ENCODE measurements at places on chromosomes 11 and 22.

- no peak for DNase-seq
Measured at GRCh38 chr11:48107188-48107704, 109.4 kb upstream of the OR4B1 start.

GRCh38 chr11:29336727-29337575, 679.9 kb downstream of the KCNA4 start:
- no peak for DNase-seq

GRCh38 chr11:77981346-77981947, 13.0 kb downstream of the INTS4 start:
- DNase-seq = no peak

DNA sequence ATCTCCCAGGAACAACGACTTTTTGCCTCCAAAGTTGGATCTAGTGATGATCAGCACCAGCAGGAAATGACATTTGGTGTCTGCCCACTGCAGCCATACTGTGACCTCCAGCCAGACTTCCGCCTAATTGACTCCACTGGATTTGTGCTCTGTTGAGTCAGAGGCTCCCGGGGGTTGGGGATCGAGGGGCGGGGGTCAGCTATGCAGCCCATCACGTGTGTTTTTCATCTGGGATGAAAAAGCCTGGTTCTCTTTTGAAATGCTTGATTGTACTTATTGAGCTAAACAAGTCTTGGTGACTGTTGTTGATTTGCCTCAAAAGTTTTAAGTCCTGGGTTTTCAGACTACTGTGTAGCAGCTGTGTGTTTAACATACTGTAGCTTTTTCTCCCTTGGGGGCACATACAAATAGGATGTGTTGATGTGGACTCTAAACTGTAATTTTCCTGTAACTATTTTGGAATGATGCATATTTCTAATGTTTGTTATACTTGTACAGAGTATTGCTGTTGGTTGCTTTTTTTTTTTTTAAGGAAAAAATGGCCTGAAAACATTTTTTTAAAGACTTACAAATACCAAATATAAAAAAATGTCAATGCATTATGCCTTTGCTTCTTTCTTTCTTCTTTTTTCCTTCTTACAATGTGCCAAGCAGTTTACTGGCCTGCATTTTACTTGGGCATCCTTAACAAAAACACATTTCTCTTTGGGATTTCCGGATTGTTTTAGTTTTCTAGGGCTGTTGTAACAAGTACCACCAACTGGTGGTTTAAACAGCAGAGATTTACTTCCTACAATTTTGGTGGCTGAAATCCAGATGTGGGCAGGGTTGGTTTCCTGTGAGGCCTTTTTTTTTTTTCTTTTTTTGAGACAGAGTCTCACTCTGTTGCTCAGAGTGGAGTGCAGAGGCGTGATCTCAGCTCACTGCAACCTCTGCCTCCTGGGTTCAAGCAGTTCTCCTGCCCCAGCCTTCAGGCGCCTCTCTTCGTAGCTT, 46.1 kb upstream of the OR4B1 start:
- no peak for DNase-seq

GRCh38 chr22:42080287-42080686, 787 bp downstream of the SMDT1 start:
- no peak for DNase-seq

GRCh38 chr11:109264128-109264527, 157.9 kb upstream of the C11orf87 start:
- peak; percentile 34 for DNase-seq

- no peak for DNase-seq
Measured at GRCh38 chr11:32602657-32603415, 19.2 kb downstream of the EIF3M start.

DNA sequence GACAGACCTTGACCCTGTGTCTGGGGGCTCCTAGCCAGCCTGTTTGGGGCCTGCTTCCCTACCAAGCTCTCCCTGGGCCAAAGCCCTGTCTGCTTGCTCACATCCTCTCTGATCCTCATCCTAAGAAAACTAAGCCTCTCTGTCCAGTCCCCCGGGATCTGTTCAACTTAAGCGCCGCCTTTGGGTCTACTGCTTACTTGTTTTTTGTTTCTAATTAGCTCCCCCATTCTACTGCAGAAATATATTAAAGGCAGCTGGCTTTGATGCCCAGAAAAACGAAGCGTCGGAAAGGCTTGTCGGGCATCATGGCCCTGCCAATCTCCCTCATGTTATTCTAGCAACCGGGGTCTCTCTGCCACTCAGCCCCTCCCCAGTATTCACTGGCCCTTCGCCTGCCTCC, 3.4 kb downstream of the DSCAML1 start:
- DNase-seq = no peak

GRCh38 chr11:10418259-10418949, 36.7 kb upstream of the AMPD3 start:
- DNase-seq = no peak

GRCh38 chr11:115656669-115657068, 152.5 kb upstream of the CADM1 start:
- DNase-seq = no peak

DNA sequence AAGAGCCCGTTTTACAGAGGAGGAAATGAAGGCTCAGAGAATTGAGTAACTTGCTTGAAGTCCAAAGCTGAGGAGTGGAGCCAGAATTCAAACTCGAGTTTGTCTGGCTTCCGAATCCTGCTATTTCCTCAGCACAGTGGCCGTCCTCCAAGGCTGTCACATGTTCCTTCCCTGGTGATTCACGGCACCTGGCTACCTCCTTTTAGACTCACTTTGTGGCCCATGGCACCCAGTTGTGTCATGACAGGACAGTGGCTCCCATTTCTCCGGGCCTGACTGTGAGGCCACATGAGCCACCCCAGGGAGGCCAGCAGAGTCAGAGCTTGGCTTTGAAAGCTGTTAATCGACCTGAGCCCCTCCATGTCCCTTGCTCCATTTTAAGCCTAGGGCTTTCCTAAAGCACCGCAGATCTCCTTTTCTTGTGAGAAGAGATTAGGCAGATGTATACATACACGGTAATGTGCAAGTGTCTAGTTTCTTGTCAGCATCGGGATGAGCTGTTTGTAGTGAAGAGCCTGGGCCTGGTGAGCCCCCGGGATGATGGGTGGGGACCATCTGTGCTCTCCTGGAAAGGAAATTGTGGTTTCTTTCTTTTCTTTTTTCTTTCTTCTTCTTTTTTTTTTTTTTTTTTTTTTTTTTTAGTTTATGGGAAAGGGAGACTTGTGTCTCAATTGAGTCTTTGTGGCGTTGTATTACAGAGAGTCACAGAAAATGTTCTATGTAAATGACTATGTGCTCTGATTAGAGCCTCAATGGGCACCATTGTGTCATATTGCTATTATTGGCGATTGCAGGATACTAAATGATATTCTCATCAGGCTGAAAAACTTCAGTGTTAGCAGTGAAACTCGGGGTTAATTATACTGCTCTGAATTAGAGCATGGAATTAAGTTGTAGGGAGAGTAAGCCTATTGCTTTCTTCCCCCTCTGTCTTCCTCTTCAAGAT, 54.8 kb downstream of the PTPRJ start:
- no peak for DNase-seq

GRCh38 chr11:103862094-103862801, 174.2 kb upstream of the DDI1 start:
- DNase-seq = no peak

DNA sequence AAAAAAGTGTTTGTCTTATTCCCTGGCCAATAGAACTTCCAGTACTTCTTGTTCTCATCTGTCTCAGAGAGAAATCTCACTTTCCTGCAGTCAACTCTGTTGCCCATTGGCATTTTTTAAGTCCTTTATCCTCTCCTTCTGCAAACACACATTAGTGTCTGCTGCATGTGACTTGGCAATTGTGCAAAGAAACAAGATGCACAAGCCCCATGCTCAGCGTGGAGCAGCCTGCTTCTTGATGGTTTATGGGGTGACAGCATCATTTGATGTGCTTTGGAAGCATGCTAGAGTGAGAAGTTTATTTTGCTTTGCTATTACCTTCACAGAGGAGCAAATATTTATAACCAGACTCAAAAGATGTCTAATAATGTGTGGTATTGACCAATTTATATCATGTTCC, 238.2 kb downstream of the FAT3 start:
- DNase-seq = no peak

GRCh38 chr11:71237853-71238252, 14.5 kb downstream of the SHANK2 start:
- no peak for DNase-seq

DNA sequence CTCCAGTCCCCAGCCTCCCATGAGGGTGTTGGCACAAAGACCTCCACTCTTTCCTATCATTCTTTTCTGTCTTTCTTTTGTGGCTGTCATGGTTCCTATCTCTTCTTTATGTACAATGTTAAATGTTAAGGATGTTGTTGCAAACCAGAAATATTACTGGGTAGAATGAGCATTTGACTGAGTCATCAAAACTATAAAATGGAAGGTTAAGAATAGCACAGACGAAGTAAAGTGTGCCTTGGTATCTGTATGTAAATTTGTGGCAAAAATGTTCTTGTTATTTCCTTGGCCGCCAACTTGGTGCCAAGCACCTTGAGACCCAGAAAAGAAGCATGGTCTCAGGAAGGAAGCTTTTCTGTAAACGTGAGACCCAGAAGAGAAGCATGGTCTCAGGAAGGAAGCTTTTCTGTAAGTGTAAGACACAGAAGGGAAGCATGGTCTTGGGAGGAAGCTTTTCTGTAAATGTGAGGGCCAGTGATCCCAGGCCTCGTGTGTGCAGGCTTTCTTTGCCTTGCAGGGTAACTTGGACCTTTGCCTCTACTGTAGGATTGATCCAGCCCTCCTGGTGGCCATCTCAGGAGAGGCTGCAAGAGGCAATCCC, 6.7 kb upstream of the PKP3 start:
- DNase-seq = no peak

DNA sequence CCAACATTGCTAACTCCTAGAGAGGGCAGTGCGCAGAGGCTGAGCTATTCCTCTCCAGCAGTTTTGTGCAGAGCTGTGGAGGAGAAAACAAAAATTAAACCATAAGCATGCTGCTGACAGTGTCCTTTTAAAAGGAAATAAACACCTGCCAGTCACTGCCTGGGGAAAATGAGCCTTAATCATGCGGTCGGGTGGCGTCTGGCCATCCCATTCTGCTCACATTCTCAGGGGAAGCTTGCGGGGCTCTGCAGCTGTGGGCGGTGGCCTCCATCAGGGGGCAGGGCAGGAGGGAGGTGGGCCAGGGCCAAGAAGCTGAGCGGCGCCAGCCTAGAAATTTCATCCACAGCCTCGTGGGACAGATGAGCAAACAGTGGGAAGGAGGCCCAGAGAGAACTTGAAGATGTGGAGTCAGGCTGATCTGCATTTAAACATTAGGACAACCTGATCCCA, 71.0 kb upstream of the TP53I11 start:
- peak; percentile 33 for DNase-seq

- DNase-seq = no peak
Measured at GRCh38 chr11:120906766-120907165, 117.1 kb upstream of the TBCEL start.

- DNase-seq = no peak
Measured at GRCh38 chr11:9982796-9983579, 311.0 kb downstream of the SBF2 start.

DNA sequence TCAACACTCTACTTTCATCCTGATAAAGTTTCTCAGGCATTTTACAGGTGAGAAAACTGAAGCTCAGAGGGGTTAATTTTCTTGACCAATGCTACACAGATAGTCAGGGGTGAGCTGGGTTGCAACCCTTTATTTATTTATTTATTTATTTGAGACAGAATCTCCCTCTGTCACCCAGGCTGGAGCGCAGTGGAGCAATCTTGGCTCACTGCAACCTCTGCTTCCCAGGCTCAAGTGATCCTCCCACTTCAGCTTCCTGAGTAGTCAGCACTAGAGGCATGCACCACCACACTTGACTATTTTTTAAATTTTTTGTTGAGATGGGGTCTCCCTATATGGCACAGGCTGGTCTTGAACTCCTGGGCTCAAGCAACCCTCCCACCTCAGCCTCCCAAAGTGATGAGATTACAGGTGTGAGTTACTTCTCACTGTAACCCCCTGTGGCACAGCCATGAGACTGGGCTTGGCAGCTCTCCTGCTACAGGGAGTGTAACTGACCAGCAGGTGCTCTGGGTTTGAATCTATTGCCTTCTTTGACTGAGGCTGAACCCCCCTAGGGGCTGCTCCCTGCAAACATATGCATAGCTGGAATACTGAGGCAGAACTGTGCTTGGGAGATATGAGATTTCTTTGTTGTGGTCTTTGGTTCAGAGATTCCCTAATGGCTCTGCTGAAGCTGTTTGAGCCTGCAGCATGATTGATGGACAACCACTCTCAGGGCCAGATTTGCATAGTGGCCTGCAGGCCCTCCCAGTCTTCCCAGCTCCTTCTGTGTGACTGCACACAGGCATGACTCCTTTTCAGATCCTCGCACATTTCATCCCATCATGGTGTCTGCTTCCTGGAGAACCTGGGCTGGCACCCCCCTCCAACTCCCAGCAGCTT, 6.1 kb downstream of the C11orf96 start:
- DNase-seq = no peak

- DNase-seq = no peak
Measured at GRCh38 chr11:10492084-10492483, 37.0 kb downstream of the AMPD3 start.

- no peak for DNase-seq
Measured at GRCh38 chr22:33986954-33987353, 66.7 kb upstream of the LARGE1 start.

- no peak for DNase-seq
Measured at GRCh38 chr11:114073828-114074381, 14.4 kb downstream of the ZBTB16 start.

DNA sequence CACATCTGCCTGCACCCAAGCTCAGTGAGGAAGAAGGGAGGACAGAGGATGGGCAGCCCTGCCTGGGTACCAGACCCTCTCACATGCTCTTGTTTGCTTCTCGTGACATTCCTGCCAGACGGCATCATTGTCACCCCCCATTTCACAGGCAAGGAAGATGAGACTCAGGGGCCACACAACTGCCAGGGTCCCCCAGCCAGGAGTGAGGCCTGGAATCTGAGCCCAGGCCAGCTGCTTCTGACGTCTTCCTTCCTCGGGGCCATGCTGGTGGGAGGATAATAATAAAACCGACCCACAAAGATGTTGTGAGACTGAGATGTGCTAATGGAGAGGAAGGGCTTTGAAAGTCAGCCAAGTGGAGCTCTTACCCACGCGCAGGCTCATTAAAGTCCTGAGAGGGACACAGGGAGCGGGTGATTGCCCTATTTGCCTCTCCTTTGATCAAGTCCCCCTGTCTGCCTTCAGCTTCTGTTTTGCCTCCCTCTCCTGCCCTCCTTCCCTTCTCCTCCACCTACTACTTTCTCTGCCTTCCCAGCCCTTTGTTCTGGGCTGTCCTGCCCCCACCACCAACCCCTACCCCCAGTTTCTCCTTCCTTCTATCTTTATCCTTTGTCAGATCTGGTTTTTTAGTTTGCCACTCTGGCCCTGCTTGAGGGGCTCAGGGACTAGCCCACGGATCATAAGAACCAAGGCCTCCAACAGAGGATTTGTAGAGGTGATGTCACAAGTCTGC, 62.7 kb downstream of the MCM5 start:
- peak; percentile 65 for DNase-seq

- no peak for DNase-seq
Measured at GRCh38 chr22:24325105-24325757, 54.6 kb downstream of the SPECC1L start.
